Activated naive CD8-positive, alpha-beta T cell treated with anti-CD3 and anti-CD28 coated beads, Interleukin-2, amount 50 U/mL, for 24 hours (primary cell): ENCODE measurements at places on chromosomes 1 and 21.

DNA sequence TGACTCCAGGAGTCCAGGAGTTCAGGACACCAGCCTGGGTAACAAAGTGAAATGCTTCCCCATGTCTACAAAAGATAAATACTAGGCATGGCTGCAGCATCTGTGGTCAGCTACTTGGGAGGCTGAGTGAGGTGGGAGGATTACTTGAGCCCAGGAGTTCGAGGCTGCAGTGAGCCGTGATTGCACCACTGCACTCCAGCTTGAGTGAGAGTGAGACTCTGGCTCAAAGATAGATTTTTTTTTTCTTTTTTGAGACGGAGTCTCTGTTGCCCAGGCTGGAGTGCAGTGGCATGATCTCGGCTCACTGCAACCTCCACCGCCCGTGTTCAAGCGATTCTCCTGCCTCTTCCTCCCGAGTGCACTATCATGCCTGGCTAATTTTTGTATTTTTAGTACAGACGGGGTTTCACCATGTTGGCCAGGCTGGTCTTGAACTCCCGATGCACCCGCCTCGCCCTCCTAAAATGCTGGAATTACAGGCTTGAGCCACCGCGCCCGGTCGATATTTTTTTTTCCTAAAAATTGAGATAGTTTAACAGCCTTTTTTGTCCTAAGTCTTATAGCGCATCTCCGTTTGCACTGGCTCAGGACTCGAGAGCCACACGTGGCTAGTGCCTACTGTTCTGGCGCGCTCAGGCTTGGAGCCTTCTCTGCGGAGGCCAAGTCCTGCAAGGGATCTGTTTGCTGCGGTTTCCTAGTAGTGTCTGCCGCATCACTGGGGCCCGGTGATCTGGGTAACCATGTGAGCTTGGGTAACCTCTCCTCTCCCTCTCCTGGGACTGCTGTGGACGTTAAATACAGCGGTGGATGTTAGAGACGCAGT, 1.0 kb upstream of the MFN2 start:
- DNase-seq, result peak; percentile 6

- DNase-seq, result no peak
Measured at GRCh38 chr1:109840011-109840629, 70.5 kb upstream of the CSF1 start.

DNA sequence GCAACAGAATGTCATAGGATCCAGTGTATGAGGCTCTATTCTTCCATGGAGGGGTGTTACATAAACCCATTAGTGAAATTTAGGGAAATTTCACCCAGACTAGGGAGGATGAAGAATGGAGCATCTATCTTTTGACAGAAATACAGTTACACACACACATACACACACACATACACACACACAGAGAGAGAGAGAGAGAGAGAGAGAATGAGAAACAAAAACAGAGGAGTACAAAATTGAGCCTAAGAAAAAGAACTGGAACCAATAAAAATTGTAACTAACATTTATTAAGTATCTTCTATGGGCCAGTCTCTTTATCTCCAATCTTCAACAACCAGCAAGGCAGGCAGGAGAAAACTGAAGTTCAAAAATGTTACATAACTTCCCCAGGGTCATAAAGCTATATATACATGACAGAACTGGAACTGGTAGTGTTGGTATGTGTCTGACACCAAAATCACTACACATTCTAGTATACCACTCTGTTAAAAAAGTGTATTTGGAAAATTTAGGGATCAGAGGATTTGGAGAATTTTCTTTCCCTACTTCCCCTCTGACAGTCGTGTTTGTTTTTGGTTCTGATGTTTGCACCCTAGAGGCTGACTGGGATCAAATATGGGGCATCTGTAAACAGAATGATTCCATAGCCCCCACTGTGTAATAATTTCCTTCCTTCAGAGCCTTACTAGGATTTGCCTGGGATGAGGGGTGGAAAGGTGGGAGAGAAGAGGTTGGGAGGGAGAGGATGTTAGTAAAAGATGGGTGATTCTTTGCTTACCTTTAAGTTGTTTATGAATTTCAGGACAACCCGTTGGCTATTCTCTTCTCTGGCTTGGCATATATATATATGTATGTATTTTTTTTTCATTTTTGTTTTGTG, 1.0 kb upstream of the ZFYVE9 start:
- DNase-seq, result no peak

GRCh38 chr1:165508291-165508690, 35.5 kb upstream of the LRRC52 start:
- no peak for DNase-seq

GRCh38 chr1:69567652-69568420, at the start of gene LRRC7:
TSS of gene LRRC7 (plus strand) at chr1:69567922. CDS start at chr1:69568640, 718 bp downstream.
- peak; percentile 19 for DNase-seq

DNA sequence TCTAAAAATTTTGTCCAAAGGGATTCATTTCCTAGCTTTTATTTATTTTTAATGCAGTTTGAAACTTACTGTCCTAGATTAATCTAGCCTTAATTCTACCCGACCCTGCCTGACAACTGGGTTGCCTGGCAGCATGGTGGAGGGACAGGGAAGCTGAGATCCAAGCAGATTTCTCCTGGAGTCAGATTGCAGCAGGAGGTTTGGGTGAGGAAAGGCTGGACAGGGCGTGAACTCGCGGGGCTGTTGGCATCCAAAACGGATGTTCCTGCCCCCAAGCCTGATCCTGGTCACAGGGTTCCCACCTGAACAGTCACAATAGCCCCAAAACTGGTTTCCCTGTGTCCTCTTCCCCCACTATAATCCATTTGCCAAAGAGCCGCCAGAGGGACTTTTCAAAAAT, 23.2 kb downstream of the TCEA3 start:
- DNase-seq, result no peak

DNA sequence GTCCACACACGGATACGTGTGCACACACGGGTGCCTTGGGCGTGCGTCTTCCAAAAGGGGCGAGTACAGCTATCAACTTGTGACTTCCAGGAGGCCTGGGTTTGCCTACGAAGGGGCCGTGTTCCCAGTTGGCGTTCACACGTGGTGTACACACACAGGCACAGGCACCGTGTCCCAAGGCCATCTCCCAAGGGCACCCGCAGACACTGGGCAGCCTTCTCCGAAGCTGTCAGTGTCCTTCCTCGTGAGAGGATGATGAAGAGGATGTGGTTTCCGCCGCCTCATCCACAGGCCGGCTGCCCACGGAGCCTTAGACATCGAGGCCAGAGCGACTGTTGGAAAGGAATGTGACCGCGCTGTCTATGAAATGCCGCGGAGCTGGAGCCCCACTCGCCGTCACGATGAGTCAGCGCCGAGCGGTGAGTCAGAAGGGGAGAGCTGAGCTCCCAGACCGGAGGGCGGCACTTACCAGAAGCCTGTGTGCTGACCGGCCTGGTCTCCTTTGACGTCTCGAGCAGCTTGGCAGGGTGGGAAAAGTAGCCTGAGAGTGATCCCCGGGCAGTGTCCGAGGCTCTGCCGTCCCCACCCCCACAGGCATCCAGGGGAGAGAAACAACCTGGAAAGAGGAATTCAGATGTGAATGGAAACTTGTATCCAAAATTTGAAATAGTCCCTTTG, 141.4 kb upstream of the ARHGEF16 start:
- DNase-seq, result peak; percentile 77

- no peak for DNase-seq
Measured at GRCh38 chr1:201309416-201309815, 26.1 kb downstream of the PKP1 start.

- no peak for DNase-seq
Measured at GRCh38 chr1:43035821-43036741, 77.4 kb upstream of the SLC2A1 start.

GRCh38 chr1:104402178-104402577, 652.5 kb downstream of the AMY1C start:
- DNase-seq, result no peak

GRCh38 chr1:51636764-51637522, 20.1 kb downstream of the OSBPL9 start:
- no peak for DNase-seq

DNA sequence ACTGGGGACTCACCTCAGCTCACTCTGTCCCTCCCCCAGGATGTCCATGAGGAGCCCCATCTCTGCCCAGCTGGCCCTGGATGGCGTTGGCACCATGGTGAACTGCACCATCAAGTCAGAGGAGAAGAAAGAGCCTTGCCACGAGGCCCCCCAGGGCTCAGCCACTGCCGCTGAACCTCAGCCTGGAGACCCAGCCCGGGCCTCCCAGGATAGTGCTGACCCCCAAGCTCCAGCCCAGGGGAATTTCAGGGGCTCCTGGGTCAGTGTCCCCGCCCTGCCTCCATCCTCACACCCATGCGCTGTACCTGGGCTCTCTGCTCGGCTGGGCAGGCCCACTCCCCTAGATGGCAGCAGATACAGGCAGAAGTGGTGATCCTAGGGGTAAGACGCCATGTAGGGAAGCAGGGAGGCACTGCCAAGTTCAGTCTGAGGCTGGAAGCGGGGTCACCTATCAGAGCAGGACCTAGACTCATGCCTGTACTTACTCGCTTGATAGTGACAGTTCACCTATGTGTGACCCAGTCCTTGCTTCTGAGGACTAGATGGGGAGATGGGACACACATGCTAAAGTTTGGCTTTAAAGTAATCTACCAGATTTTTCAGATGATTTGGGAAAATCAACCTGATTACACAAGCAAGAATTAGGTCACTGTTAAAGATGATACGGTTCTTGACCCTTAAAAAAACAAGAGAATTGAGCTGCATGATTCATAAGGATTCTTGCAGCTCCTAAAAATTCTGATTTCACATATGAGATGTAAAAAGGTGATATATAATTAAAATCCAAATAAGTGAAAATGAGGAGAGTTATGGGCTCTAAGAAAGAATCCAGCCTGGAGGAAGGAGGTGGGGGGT, 38.7 kb downstream of the ETNK2 start:
- DNase-seq, result no peak

DNA sequence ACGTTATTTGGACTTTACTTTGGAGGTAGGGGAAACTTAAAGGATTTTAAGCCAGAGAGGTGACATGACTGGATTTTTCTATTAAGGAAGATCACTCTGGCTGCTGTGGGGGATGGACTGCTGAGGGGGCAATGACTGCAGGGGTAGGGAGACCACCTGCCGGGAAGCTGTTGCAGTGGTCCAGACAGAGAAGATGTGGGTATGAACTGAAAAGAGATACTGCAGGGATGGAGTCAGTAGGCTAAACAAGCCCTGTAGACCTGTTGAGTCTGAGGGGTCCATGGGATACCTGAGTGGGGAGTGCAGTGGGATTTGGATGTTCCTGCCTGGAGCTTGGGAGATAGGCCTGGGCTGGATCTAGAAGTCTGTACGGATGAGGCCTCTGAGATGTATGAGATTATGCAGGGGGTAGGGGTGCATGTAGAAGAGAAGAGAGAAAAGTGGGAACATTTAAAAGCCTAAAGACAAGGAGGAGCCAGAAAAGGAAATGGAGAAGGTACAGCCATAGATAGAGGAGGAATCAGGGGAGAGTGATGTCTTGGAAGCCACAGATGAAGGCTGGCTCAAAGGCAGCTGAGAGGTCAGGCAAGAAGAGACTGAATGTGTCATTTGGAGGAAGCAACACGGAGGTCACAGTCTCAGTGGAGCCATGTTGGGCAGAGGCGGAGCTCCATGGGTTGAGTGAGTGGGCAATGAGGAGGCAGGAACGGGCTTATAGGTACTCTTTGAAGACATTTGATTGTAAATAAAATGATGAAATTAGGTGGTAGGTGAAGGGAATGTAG, 25.9 kb upstream of the KCNA2 start:
- no peak for DNase-seq

DNA sequence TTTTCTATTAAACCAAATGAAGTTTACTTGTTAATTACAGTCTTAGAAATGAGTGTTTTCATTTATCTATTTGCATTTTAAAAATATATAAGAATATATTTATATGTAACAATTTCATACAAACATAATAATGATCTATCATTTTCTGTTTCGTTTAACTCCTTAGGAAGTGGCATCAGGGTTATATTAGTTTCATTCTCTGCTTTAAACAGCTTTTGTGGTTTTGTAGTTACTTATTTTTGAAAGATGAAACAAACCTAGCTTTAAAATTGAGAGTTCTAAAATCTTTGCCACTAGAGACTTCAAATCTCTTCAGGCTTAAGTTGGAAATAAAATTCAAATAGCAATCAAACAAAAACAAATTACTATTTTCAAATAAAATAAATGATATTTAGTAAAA, 2110.6 kb downstream of the MRPL39 start:
- no peak for DNase-seq

- DNase-seq, result no peak
Measured at GRCh38 chr1:9347095-9347850, 54.6 kb downstream of the SPSB1 start.

DNA sequence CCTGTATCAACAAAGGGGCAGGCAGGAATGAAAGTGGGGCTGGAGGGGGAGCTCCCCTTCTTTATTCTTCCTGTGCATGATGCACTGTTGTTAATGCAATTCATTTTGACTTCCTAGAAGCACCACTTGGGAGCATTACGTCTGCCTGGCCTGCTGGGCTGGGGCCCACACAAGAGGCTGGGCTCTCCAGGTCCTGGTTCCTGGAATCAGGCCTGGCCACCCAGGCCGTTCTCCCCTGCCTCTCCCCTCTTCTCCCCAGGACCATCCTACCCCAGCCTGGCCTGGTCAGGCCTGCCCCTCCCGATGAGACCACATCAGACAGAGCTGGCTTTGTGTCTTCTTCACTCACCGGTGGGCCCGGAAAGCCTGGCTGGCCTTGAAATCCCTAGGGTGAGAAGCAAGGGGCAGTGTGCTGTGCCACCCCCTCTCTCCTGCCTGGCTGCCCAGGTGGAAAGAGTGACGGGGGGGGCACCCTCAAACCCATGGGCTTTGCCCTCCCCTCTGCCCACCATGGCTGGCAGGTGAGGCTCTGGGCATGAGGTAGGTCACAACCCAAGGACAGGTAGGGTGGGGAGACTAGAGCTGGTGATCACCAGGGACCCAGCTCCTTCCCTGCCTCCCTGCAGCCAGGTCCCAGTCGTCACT, 20.7 kb upstream of the PEF1 start:
- DNase-seq, result no peak

DNA sequence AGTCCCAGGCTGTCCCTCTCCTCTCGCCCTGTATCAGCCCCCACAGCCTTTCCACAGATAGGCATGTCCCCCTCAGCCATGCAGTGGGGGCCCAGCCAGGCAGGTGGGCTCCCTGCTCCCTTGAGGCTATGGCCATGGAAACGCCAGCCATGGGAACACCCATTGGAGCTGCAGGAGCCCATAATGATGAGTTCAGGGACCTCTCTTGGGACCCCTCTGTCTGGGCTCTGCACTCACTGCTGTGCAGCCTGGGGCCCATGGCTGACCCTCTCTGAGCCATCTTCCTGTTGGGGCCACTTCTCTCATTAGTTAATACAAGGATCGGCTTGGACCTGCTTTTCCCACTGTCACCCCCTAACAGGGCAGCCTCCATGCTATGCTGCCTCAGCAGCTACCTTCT, 33.2 kb downstream of the WNT3A start:
- DNase-seq, result no peak
